ENCODE measurements at places on chromosomes 6 and 20.

- DNase-seq: peak; percentile 44
These were observed 118.8 kb upstream of the TRAF3IP2 start for GRCh38 chr6:111724505-111724904.

- DNase-seq: no peak
These were observed 23.4 kb upstream of the VEGFA start for GRCh38 chr6:43746613-43747102.

GRCh38 chr6:166492092-166492741 is 94.3 kb downstream of the RAMACL start:
- no peak for DNase-seq

DNA sequence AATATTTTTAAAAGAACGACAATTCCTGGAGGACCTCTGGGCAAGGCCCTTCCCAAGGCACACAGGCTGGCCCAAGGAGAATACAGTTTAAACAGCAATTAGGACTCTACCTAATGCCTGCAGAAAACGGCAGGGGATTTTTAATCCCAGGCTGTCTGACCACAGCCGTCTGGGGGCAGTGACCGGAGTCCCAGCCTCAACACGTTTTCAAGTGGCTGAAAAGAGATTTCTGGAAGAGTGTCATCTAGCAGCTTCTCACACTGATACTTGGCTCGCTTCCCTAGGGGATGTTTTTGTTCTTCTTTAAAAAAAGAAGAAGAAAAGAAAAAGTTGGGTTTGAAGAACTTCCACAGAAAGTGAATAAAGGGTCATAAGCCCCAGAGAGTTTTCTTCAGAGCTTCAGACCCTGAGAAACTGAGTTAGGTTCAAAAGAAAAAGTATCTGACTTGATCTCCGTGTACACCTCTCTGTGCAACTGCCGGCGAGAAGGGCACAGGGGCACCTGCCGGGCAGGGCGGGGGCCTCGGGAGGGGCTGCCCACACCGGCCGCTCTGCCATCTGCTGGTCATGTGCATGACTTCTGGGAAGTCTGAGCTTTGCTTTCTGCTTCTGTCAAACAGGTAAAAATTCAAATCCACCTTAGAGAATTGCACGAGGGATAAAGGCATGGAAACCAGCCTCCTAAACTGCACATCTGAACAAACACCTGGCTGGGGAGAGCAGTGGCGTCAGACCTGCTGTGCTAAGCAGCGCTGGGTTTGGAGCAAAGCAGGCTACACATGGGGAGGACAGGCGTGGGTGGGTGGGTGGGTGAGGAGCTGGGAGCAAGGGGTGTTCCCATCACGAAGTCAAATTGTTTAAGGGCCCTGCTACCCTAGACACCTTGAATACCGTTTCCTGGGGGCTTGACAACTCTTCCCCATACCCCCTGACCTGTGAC is 33.0 kb downstream of the RRBP1 start:
- DNase-seq: no peak

DNA sequence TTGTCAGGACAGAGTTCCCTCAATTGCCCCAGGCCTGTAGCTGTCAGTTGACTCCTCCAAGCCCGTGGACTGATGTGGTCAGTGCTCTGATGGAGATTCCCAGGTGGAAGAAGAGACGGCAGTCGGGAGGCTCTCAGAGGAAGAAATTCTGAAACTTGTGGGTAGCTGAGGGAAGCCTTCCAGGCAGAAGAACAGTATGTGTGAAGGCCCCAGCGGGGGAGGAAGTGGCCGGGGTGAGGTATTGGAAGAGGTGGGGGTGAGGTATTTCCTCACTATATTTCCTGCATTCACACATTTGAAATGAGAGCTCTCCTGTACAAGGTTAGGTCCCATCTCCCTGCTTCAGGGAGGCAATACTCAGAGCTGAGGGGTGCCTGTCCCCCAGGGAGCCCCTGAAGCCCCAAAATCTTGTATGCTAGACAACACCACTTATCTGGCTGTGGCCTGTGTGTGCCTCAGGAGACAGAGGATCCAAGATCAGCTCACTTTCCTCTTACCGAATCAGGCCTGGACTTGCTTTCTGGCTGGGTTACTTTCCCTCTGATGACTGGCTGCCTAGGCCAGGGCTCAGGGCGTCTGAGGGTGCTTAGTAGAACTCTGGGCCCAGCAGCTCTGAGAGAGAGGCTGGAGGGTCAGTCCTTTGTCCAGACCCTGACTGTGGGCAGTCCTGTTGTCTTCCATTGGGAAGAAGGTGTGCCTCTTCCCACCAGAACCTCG is 49.3 kb upstream of the MYL9 start:
- peak; percentile 62 for DNase-seq

DNA sequence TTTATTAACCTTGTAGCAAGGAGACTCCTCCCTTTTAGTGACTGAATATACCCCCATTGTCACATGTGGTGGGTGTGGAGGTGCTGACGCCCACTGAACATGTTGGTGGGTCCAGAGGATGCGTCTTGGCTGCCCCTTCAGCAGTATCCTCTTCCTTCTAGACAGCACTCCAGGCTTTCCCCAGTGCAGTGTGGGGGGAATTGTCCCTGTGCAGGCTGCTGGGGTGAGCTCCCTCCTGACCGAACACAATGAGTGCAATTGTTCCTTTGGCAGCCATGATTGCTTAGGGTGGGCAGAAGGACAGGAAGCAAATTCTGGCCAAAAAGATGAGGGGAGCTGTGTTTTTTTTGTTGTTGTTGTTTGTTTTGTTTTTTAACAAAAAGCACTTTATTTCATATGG is 209.3 kb upstream of the PDE10A start:
- no peak for DNase-seq
